Right renal cortex interstitium (tissue), 3 donors: ENCODE measurements at places on chromosomes 5 and 9.

- DNase-seq = no peak
Measured at GRCh38 chr9:113454914-113455761, 8.4 kb upstream of the RGS3 start.

DNA sequence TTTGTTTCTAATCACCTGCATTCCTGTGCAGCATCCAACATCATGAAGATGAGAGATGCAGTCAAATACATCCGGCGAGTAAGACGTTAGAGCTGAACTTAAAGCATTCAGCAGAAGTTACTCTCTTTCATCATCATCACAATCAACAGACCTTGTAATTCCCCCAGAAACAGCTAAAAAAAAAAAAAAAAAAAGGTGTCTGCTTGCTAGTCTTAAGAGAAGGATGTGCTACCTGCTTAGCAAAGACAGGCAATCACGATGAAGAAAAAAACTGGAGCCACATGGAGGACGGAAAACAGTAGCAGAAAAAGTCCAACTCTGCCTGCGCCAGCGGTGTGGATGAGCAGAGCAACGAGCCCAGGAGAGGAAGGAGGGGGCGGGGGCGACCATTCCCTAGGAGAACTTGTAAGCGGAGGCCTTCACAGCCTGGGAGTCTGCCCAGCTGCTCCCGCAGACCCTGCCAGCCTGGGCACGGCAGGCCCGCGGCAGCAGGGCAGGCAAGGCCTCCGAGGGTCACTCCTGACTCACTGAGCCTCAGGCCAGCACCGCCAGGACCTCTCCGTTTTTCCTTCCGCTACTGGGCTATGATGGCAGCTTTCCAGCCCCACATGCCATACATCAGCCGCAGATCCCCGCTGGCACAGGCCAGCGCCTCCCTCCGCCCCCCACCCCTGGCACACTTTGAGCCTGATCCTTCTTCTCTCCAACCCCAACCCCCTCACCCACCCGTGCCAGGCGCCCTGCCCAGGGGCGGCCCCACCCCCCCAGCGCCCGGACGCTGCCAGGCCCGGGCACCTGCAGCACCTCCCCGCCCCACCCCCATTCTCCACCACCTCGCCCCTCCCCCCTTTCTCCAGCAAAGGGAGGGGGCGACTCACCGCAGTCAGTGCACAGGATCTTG lies 1.4 kb downstream of the NRG2 start:
- no peak for DNase-seq

DNA sequence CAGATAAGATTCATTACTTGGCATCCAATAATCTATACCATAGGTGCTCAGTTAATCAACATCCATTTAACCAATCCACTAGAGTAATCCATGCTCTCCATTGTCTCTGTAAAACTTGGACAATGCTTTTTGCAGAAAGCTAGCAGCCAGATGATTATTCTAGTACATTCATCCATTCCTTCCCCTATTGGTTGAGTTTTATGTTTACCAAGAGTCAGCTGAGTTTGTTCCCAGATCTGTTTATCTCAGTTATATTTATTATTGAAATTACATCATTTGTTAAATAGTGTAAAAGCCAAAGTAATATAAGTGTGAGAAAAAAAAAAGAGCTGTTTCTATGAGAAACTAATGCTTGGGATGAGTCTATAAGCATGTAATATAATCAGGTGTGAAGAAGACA lies 63.3 kb upstream of the TMC1 start:
- DNase-seq = no peak

DNA sequence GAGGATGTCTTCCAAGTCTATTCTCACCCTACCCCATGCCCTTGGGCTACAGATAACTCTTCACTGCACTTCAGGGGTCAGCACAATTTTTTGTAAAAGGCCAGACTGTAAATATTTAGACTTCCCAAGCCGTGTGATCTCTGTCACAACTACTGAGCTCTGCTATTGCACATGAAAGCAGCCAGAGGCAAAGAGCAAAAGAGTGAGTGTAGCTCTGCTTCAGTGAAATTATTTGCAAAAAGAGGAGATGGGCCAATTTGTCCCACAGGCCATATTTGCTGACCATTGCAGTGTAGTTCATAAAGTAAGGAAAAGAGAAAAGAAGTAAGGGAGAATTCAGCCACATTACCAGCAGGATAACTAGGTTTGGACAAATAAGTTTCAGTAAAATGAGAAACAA lies 7.0 kb upstream of the MOCS2 start:
- no peak for DNase-seq

DNA sequence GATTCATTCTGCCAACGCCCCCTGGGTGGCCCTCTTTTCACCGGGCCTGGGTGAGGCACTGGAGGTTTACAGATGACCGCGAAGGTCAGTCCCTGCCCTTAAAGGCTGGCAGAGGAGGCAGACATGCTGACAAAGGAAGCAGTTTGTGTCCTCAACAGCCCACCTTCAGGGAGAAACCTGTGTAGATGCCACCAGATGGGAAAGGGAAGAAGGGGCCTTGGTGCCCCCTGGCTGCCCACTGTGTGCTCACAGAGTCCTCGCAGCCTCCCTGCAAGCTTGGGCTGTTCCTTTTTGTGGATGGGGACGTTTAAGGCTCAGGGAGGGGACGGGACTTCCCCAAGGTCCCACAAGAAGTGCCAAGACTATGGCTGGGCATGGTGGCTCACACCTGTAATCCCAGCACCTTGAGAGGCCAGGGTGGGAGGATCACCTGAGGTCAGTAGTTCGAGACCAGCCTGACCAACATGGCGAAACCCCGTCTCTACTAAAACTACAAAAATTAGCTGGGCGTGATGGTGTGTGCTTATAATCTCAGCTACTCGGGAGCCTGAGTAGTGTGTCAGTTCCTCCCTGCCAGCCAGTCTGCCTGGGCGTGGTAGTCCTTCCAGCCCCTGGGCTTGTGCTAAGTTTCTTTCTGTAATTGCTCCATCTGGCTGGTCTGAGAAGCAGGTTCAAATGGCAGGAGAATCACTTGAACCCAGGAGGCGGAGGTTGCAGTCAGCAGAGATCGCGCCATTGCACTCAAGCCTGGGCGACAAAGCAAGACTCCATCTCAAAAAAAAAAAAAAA lies 36.2 kb downstream of the NEK6 start:
- no peak for DNase-seq
